AG08395 (cell line): ENCODE measurements at places on chromosomes 2 and 18.

DNA sequence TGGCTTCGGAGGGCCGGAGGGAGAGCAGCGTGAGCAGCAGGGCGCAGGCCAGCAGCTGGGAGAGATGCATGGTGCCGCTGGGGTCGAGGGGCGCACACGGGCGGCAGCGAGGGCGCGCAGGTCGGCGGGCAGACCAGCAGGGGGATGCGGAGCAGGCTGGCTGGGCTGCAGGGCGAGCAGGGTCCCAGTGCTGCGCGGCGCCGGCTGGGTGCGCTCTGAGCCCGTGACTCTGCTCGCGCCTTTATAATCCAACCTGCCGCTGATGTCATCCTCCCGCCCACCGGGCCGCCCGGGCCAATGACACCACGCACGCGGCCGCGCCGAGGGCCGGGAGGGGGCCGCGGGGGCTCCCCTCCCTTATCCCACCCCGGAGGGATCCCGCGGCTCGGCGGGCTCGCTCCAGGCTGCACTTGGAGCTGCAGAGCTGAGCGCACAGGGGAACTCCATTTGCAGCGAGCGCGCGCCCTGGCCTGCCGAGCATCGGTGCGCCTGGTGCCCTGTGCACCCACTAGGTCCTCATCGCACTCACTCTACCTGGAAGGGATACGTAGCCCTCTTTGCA lies at the start of gene NPPC:
NPPC (minus strand) TSS at position 217 of the 562 bp plus-strand sequence; CDS start at position 70, 147 bp downstream.
- no peak for DNase-seq

GRCh38 chr2:218125626-218126080 lies at the start of gene CXCR2:
TSS of gene CXCR2 (plus strand) at chr2:218126028. CDS start at chr2:218134802, 8,774 bp downstream.
- no peak for DNase-seq

DNA sequence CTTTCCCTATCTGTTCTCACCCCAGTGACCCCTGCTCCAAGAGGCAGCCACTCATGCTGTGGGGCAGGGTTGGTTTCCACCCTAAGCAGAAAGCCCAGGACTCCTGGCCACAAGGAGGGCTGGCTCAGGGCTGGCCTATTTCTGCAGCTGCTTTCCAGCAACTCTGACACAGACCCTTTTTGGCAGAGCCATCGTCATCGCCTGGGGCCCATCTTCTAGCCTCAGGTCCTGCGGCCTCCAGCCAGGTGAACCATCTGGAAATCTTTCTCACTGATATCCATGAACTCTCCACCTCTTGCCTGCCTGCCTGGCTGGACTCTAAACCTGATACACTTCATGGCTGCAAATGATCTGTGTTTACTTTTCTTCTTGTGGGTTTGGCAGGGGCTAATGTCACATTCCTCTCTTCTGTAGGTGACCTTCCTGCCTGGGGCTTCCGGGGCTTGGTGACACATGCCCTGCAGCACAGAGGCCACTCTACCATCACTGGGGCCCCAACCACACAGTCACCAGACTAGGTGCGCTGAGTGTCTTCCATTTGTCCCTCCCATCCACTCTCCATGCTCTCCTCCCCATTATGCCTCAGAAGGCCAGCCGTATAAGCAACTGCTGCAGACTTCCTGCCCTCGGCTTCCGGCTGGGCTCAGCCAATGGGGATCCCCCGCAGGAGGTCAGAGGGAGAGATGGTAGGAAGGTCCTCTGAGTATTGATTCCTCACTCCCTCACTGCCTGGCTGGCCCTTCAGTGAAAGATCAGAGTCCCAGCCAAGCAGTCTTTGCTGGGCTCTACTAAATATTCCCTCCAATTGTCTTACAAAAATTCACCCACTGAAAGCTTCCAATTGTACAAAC lies 9.7 kb upstream of the COPS8 start:
- DNase-seq: no peak

GRCh38 chr2:235740821-235741220 lies 247.0 kb downstream of the AGAP1 start:
- DNase-seq: no peak

GRCh38 chr2:43343573-43344304 lies 117.3 kb upstream of the ZFP36L2 start:
- peak; percentile 80 for DNase-seq

GRCh38 chr18:44452346-44452745 lies 228.3 kb upstream of the SETBP1 start:
- peak; percentile 18 for DNase-seq

- peak; percentile 84 for DNase-seq
These were observed 119.3 kb upstream of the TWIST2 start for GRCh38 chr2:238728330-238729260.

- no peak for DNase-seq
These were observed 1860.8 kb upstream of the LRRTM1 start for GRCh38 chr2:82165377-82165776.

DNA sequence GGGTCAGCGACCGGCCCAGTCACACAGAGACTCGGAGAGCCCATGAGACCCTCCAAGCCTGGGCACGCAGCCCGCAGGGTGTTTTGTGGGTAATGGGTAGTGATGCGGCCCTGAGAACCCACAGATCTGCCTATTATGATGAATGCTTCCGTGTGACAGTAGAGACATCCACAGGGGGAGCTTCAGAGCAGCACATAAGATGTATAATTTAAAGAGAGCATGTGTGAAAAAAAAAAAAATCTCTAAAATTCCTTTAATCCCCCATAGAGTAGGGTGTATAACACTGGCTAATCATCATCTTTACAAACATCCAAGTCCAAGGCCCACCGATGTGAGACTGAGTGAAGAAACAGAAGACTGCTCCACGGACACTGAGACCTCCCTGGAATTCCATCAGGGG lies 34.6 kb downstream of the BIN1 start:
- DNase-seq: no peak

DNA sequence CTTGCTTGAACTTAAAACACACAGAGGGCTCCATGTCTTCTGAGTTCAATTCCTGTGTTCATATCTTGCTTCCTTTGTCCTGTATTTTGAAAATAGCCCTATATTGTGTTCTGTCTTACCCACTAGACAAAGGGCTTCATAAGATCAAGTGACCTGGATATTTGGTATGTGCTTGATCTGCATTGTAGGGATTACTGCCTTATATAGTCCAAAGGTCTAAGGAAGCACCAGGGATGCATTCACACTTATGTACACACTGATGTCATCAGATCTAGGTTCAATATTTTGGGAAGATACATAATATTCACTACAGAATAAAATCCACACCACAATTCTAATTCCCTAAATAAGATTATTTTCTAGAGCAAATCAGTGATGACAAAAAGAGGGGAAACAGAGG lies 278.0 kb upstream of the KYNU start:
- no peak for DNase-seq

DNA sequence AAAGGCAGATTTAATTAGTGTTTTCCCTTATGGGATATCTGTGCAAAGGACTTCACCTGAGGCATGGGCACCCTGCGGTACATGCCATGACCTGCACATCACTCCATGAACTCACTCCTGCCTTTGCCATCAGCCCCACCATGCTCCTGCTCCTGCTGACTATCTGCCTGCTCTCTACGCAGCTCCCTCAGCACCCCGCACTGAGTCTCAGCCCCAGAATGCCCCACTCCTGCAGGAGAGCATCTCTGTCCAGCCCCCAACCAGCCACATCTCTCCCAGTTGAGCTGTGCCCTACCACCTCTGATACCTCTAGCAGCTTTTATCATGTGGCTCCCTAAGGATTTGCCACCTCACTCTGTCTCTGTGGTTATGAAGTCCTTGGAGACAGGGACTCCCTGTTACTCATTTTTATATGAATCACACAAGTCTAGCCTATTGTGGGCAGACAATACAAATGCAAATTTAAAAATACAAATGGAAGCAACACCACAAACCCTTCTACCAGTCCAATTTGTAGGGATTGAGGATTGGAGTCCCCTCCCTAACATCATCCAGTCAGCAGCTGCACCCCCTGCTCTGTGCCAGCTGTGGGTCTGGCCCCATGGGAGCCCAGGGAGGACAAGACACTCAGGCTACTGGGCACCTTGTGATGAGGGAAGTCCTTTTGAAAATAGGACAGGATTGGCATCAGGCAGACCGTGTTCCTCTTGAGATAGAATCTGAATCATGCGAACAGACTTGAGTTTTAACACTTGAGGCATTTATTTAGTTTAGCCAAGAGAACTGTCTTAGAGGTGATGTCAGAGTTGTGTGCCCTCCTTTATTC lies 689.6 kb upstream of the HS6ST1 start:
- DNase-seq: no peak

- peak; percentile 66 for DNase-seq
These were observed 180.9 kb downstream of the BCL2 start for GRCh38 chr18:63138436-63139340.

GRCh38 chr2:240858321-240858720 lies 10.3 kb upstream of the AGXT start:
- no peak for DNase-seq

GRCh38 chr2:170484552-170484951 lies 230.6 kb upstream of the SP5 start:
- DNase-seq: no peak

- no peak for DNase-seq
These were observed 30.1 kb downstream of the GAREM2 start for GRCh38 chr2:26202981-26203490.

DNA sequence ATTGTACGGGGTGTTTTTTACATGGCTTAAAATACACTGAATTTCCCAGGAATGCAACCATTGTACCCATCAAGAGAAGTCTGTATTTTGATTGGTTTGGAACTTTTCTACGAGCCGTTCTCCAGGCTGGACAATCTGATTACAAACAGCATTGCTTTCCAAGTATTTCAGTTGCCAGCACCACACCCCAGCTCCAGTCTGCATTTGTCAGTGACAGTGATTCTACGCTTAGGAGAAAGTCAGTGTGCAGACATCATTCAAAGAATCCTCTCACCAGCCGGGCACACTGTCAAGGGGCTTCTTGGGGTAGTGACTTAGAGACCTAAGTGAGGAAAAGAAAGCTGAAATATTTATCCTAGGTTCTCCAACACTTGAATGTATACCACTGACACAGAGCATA lies 194.1 kb downstream of the ANAPC1 start:
- peak; percentile 33 for DNase-seq

- DNase-seq: no peak
These were observed 77.5 kb downstream of the CDK15 start for GRCh38 chr2:201883606-201884369.

- DNase-seq: no peak
These were observed 110.1 kb downstream of the RGPD3 start for GRCh38 chr2:106358081-106358480.

DNA sequence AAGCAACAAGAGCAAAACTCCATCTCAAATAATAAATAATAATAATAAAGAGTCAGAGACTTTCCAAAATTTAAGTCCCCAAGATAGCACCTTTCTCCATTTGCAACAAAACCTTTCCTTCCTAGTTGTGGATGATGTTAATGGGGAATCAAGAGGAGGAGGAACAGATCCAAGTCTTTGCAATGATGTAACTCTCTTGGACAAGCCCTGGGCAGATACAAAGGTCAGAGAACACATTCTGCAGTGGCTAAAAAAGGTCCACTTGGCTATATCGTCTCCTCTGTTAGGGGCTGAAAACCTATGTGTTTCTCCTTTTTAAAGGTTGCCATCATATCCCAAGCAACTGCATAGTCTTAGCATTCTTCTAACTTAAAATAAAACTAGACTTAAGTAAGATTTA lies 151.1 kb downstream of the TMEM163 start:
- DNase-seq: no peak

- no peak for DNase-seq
These were observed 104.2 kb downstream of the SH3BP4 start for GRCh38 chr2:235055891-235056516.

DNA sequence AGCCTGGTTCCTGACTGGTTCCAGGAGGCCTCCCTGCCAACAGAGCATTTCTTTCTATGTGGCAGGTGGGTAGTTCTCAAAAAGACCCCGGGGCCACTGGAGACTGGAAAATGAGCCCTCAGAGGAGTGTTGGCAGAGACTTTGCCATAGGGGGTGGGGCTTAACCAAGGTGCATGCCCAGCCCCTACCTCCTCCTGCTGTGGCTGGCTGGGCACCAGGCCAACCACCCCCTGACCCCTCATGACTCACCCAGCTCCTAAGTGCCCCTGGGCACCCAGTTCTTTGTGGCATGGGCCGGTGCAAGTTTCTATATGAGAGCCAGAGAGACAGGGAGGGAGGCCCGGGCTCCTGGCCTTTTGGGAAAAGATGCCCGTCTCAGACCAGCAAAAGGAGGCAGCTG lies 98.2 kb upstream of the SMAD2 start:
- DNase-seq: no peak

- DNase-seq: no peak
These were observed 11.5 kb upstream of the ST8SIA5 start for GRCh38 chr18:46768166-46768921.

- peak; percentile 86 for DNase-seq
These were observed 98.6 kb downstream of the IRS1 start for GRCh38 chr2:226701052-226701451.

DNA sequence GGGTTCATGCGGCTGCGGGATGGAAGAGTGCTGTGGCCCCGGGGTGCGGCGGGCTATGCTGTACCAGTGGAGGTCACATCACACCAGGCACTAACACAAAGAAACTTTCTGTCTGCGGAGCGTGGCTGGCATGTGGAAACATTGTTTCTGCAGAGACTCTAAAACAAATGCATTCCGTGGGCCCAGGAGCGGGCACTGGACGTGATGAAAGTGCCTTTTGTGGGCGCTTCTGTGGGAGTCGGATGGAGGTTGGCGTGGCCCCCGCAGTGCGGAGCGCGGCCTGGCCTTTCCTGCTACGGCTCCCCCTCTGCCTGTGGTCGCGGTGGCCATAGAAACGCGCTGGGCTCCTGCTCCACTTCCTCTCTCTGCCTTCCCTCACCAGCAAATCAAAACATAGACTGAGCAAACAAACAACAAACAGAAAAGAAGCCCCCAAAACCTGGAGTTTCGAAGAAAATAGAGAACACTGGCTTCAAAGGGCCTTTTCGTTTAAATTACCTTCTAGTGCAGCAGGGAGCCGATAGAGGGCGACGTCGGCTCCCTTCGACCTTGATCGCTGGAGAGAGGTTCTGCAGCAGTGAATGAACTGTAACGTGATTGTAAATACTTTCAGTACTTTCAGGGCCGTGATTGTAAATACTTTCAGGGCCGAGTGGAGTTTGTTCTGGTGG lies 51.4 kb downstream of the KIF5C start:
- peak; percentile 44 for DNase-seq

- no peak for DNase-seq
These were observed 36.9 kb upstream of the PDE1A start for GRCh38 chr2:182463760-182464159.

DNA sequence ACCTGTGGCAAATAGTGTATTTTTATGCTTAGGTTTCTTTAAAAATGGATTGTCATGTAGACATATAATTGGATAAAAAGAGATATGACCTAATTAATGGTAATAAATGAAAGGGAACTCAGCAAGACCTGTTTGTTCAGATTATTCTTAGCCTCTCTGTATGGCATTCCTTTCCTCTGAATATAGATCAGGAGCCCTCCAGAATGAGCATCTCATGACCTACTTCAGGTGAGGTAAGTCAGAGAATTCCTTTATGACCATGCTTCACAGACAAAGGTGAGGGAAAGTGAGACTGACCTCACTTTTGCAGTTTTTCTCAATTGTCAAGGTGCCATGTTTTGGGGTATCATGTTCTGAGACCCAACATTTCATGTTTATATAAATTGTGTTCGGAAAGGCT lies 1744.3 kb upstream of the PIK3C3 start:
- DNase-seq: no peak
